ENCODE measurements at places on chromosomes 4 and X.

GRCh38 chr4:123870216-123870876 lies 473.8 kb downstream of the SPRY1 start:
- DNase-seq, result no peak

DNA sequence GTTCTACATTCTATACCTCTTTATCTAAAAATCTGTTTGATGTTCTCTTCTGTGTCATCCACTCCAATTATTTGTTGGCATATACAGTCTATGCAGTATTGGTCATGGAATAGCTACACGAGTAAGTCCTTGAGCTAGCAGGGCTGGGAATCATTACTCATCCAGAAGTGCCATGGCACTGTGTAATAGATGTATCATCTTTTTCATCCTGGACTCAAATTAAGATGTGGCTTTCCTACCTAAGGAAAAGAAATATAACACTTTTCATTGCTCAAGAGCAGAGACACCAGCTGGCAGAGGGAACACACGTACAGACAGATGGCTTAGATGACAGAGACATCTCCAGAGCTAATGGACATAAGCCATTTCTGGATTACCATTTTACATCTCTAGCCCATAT lies 159.8 kb downstream of the FAM13A start:
- no peak for DNase-seq

DNA sequence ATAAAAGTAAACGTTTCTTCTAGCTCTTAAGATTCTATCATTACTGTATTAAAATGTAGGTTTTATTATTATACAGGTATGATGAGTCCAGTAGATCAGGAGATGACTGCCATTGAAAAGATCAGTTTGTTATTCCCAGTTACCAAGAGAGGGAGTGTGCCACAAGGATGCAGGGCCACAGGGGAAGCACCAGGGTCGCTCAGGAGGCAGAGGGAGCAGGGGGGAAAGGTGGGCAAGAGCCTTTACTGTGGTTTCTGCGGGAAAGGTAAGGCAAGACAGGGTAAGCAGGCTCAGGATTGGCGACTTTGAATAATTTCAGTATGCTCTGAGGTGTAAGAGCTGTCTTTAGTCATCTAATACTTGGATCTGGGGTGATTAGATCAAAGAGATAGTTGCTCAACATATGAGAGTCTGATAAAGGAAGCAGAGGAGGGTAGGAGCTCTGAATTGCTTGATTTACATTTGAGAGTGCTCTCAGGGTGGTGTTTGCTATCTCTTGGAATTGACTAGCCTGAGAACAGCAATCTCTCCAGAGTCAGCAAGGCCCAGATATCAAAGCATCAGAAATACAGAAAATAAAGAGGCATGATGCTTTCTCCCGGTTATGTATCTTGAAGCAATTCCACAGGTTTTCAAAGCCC lies 86.0 kb downstream of the NDST3 start:
- no peak for DNase-seq

DNA sequence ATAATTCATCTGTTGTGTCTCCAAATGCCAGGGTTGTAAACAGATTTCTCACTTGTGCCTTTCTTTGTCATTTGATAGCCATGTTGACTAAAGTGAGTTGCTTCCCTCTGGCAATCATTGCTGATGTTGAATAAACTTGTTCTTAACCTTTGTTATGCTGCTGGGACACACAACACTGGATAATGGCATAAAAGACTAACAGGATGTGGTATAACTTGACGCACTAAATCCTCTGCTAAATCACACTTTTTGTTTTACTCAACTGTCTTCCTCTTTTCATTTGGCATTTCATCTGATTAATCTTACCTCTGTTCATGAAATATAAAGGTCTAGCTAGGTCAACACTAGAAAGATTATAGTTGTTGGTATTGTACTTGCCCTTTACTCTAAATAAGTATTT lies 17.6 kb upstream of the CXCL5 start:
- no peak for DNase-seq

DNA sequence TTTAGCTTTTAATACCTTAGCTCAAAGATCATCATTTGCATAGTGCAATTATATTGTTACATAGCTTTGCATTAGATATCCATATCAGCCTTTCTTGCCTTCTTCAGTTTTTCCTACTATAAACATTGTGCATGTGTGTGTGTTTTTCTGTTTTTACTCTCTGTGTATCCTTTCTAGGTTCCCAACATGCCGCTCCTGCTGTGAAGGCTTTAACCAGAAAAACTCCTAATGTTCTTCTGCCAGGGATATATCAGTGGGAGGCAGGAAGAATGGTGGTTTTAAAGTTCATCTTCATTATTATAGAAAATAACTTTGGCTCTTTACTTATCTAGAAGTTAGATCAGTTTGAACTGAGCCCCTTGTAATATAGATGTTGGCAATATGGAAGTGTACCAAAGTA lies 61.2 kb downstream of the CPE start:
- DNase-seq, result no peak

- no peak for DNase-seq
Measured at GRCh38 chrX:145405012-145405411, 157.7 kb downstream of the SPANXN1 start.

DNA sequence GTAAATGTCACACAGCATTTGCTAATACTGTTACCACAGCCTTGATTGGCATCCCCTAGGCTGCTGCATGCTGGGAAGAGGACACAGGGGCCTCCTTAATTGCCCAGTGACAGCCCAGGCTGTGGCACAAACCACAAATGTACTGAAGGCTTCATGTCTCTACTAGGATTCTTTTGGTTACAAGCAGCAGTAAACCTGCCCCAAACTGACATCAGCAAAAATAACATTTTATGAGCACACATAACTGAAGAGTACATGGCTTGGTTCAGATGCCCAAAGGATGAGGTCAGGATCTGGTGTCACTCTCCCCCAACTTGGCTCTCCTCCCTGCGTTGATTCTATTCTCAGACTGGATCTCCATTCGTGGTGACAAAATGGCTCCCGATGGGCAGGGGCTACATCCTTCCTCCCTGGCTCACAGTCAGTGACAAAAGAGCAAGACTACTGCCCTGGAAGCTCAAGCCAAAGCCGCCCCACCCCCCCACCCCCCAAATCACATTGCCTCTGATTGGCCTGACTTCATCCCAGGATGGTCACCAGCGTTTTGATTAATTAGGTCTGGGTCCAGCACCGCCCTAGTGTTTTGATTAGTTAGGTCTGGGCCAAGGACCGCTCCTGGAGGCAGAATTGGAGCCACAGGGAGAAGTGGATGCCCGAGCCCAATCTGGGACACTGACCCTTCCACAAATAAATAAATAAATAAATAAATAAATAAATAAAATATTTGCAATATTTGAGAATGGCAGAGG lies 180.5 kb upstream of the RBPJ start:
- no peak for DNase-seq

DNA sequence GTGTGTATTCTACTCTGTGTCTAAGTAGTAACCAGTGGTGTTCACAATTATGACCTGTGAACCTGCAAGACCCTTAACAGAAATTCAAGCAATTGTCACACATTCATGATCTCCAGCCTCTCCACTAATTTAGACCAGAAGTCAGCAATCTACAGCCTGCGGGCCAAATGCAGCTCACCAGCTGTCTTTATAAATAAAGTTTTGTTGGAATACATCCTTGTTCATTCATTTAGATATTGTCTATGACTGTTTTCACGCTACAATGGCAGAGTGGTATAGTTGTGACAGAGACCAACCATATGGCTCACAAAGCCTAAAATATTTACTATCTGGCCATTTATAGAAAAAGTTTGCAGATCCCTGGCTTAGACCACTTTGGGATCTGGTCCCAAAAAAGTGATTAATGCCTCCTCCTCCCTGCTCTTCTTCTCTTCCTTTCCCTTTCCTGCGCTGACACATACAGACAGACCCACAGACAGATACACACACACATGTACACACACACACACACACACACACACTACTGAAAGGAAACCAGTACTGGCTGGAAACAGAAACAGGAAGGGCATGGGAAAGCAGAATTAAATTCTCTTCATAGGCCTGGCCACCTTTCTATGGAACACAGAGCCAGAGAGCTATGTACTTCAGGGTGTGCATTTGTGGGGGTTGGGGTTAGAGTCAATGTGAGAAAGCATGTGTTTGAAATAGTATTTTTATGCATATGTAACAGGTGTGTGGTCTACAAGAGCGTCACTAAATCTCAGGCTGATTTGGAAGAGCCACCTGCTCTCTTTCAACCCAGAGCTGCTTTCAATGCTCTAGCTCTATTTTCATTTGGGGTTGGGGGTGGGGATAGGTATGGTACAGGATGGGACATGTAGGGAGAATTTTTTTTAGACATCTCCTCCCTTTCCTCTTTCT lies 49.7 kb upstream of the TMEM164 start:
- no peak for DNase-seq

DNA sequence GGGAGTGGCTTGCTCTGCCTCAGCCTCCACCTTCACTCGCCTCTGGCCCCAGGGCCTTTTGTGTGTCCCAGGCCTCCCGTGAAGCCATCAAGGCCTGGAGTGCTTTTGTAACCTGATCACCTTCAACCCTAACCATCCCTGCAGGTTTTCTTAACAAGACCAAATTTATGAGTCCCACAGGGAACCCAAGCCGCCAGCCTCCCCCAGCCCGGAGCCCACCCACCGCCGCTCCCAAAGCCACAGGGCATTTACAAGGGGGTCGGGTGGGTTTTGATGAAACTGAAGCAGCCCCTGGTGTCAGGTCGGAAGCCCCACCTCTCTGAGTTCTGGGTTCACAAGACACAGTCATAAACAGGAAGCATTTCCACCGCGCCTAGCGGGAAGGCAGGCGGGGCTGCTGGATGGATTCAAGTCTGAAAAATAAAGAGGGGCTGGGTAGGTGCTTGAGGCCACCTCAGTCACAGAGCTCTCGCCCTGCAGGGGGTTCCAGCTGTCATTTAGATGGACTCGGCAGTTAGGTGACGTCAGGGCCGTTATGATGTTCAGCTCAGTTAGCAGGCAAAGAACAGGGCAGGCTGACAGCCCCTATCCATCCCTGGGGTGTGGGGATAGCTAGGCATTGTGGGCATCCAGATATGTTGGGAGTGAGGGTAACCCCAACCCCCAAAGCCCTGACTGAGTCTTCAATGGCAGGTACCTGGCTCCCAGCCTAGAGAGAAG lies 128.5 kb downstream of the BCOR start:
- no peak for DNase-seq

GRCh38 chrX:71236836-71237235 lies 13.8 kb downstream of the GJB1 start:
- no peak for DNase-seq

GRCh38 chr4:136281889-136282288 lies 1250.4 kb downstream of the PCDH18 start:
- DNase-seq, result no peak

DNA sequence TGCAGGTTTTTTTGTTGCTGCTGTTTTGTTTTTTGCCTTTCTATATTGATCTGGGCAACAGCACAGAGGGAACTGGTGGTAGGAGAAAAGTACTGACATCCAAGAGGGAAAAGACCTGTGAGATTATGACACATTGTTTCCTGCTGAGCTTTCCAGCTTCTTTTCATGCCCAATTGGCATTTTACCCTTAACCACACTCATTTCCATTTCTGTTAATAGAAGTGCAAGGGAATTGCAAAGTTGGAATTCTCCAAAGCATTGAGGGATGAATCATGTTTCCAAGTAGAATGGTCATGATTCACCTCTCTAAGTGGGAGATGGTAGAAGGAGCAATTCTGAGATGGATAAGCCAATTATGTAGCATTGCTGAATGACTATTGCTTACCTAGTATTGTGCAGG lies 161.5 kb downstream of the PPARGC1A start:
- no peak for DNase-seq

DNA sequence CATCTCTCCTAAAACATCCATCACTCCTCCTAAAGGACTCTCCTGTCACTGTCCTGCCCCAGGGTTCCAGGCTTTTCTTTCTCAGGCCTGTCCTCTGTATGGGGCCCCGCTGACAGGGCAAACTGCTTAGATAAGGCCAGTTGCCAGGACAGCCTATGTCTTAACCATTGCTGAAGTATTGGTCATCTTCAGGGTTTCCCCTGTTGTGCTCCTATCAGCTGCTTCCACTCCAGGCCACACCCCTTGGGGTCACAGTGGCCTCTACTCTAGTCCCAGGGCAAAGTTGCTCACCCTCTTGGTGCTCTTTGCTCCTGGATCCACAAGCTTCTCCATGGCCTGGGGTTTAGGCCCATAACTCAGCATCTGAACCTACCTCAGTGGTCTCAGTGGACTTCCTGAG lies 138.0 kb upstream of the PJA1 start:
- DNase-seq, result no peak

- DNase-seq, result no peak
Measured at GRCh38 chr4:6087669-6088341, 69.6 kb upstream of the C4orf50 start.

DNA sequence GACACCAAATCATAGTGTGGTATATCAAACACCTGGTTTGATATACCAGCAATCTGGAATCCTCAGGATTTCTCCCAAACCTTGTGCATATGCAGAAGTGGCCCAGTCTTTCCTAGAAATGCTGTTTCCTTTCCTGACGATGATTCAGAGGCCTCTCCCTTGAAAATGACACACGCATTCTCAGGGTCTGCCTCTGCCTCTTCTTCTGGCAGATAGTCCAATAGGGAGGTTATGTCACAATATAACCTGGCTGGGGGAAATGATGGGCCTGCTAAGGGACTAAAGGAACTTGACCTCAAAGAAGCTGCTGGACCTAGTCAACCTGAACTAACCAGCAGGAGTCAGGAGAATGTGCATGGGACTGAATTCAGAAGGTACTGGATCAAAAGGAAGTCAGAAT lies 435.2 kb downstream of the IDS start:
- DNase-seq, result no peak

DNA sequence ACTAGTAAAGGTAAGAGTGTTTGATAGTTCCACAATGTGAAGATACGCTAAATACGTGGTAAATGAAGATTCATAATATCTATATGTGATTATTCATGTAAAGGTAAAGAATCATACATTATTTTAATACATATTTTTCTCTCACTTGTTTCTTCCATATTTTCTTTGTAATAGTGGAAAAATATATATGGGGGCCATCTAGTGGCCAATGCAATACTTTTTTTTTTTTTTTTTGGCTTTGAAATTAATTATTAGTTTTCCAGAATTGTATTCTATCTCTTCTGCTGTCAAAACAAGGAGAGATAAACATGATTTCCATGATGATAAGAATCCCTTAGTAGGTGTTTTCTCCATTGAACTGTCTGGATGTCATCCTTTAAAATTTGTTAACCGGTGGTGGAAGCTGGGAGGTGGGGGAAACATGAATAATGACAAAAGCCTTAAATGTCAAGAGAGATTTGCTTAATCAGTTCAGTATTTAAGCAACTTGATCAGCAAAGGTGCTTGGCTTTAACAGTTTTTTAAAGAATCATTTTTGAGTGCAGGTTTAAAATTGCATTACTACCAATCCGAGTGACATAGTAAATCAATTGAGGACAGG lies 508.7 kb upstream of the HTR2C start:
- DNase-seq, result no peak

GRCh38 chrX:151745651-151746050 lies 11.1 kb downstream of the CNGA2 start:
- no peak for DNase-seq

GRCh38 chrX:136021903-136022302 lies 36.7 kb downstream of the SLC9A6 start:
- no peak for DNase-seq

GRCh38 chrX:10679387-10679786 lies 59.0 kb upstream of the MID1 start:
- no peak for DNase-seq
